ENCODE measurements at places on chromosomes 7 and 10.

- no peak for DNase-seq
Observed at GRCh38 chr10:30151581-30152389, 92.4 kb upstream of the JCAD start.

DNA sequence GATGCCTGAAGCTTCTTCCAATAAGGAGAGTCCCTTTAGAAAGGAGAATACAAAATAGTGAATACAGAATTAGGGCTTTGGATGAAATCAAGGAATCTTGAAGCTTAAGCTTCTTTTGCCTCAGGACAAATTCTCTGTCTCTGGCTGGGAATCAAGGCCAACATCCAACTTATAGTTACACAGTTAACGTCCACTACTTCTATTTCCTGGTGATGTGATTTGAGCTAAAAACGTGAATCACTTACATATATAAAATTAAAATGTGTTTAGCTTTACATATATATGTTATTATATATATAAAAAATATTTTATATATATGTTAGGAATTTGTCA is 11.4 kb upstream of the INPP5F start:
- no peak for DNase-seq

DNA sequence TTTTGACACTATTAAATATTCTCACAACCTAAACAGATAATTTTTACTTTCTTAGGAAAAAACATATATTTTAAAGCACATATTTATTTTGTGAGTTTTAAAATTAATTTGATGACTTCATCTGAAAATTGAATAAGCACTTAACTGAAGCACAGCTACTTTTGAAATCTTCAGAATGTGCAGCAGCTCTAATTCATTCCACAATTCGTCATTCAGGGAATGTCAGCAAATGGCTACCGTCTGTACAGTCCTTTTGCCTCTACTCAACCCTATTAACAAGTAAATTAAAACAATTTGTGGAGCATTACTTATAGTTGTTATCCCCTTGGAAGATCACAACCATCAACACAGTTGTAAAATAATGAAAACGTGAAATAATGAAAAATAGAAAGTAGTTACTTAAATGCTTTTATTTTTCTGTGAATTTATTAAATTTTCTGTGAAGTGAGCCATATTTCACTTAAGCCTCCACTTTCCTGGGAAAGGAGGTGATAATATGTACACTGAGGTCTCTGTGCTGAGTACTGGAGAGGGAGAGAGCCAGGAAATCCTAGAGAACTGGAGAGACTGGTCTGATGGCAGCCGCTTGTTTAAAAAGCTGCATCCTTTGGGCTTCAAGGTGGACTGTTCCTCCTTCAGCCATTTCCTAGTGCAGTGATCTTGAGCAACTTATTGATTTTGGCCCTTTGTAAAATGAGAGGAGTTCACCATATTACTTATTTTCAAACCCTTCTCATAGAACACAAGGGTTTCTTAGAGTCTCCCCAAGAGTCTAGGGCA is 70.6 kb downstream of the REEP3 start:
- DNase-seq = no peak

DNA sequence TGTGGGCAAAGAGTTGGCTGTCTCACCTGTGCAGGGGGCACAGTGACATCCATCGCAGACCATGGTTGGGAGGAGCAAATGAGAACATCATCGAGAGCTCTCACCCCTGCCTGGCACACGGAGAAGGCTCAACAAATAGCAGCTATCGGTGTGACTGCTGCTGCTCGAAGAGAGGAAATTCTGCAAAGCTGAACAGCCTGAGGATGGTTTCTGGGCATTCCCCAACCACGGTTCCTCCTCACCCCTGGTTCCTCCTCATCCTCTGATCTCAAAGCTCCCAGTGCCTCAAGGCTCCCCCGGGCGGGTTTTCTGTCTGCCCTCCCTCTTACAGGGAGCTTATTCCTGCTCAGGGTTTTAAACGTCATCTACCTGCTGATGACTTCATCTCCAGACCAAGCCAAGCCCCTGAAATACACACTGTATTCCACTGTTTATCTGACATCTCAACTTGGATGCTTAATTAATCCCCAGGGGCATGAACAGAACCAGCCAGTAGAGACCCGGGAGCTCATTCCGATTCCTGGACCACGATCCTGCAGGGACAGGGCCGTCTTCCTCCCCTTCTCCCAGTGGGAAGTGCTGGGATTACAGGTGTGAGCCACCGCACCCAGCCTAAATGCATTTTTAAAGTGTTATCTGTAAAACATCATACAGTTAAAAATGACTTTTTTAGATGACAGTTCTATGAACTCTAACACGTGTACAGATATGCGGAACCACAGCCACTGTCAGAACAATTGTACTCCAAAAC is 19.5 kb upstream of the NOM1 start:
- no peak for DNase-seq

DNA sequence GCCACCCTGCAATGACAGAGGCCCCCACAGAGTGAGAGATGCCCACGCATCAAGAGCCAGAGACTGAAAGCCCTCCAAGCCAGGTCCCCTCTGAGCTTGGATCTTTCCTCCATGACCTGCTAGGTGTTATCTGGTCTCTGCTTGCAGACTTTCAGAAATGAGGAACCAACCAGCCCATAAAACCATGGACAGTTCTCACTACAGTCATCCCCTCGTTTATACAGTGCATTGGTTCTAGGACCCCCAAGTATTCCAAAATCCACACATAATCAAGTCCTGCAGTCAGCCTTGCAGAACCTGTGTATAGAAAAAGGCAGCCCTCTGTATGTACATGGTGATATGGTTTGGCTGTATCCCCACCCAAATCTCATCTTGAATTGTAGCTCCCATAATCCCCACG is 23.1 kb downstream of the NPFFR1 start:
- DNase-seq = no peak

GRCh38 chr10:100934084-100934659 is 21.4 kb downstream of the SLF2 start:
- DNase-seq = no peak

GRCh38 chr7:128831178-128831993 is 1.2 kb downstream of the FLNC start:
- no peak for DNase-seq

DNA sequence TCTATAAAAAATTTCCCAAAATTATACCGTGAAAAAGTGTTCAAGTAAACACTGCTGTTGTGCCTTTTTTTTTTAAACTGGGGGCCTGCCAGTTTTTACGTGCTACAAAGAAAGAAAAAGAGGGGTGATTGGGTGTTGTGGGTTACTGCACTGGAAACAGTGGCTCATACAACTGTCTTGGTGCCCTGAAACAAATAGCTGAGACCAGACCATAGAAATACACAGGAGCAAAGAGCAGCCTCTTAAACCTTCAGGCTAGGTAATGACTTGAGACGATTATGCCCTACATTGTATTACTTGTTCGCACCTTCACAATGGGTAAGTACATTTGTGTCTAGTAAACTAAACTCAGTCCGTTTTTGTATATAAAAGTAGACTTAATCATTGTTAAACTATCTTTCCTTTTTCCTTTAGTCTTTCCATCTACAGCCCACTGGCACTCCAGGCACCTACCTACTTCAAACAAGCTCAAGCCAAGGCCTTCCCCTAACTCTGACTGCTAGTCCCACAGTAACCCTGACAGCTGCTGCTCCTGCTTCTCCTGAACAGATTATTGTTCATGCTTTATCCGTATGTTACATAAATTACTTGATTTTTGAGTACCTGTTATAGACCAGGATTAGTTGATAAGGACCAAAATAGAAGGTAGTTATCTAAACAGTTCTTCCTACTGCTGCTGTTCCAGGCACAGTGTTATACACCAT is 26.6 kb downstream of the TMEM243 start:
- no peak for DNase-seq

DNA sequence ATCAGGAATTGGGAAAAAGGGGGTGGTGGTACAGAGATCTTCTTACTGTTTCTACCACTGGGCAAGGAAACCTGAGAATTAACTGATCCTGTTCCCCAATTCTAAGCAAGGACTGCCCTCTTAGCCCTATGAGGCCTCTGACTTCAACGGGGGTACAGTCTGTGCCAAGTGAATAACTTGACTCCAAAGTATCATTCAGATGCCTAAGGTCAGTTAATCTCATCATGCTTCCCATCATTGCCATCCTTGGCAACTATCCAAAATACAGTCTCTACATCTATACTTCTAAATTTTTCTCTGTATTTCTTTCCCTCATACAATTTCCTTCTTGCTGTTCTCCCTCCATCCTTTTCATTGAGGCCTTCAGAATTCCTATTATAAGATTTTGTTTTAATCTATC is 10.5 kb downstream of the PPP3CB start:
- DNase-seq = no peak

- no peak for DNase-seq
Observed at GRCh38 chr10:77857272-77857671, 69.3 kb downstream of the DLG5 start.

GRCh38 chr10:97230146-97230545 is 44.4 kb upstream of the SLIT1 start:
- DNase-seq = no peak

- DNase-seq = no peak
Observed at GRCh38 chr7:75843613-75844116, 30.1 kb upstream of the CCL24 start.

DNA sequence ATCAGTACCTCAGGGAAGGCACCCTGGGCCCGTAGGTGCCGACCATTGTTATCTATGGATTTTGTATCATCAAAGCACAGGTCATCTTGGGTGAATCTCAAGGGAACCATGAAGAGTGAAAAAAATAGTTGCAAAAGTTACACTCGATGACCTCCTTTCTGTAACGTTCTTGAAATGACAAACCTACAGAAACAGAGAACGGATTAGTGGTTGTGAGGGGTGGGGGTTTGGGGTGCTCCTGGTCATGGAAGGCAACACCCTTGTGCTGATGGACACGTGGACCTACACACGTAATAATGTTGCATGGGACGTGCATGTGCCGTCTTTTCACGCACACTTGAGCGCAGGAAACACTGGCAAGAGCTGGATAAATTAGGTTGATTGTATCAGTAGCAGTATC is 655.9 kb downstream of the SDK1 start:
- DNase-seq = no peak

DNA sequence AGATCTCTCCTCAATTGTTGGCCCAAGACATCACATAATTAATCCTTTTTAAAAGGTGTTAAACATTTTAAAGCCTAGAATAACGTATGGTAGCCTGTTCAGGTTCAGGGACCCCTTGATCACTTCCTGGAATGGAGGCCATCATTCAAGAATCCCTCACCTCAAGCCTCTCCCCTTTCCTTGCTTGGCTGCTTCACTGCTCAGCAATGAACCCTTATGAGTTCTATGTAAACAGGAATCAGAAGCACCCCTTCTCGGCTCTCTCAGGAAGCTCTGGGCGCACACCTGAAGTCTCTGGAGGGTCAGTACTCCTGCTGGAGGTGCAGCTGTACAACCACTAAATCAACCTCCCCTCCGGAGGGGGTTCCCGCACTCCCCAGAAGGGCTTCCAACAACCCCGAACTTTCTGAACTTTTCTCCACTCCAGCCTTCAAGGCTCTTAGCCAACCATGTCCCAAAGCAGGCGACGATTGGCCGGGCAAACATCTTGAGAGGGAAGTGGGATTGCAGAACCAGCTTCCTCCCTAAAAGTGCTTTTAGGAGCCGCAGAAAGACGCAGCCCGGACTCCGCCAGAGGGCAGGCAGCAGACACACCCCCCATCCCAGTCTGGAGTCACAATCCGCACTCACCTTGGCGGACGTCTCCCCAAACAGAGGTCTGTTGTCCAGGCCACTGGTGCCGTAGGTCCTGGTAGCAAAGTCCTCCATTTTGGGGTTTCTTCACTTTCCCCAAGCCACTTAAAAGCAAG is 562 bp downstream of the TMEM243 start:
- DNase-seq = peak; percentile 56

DNA sequence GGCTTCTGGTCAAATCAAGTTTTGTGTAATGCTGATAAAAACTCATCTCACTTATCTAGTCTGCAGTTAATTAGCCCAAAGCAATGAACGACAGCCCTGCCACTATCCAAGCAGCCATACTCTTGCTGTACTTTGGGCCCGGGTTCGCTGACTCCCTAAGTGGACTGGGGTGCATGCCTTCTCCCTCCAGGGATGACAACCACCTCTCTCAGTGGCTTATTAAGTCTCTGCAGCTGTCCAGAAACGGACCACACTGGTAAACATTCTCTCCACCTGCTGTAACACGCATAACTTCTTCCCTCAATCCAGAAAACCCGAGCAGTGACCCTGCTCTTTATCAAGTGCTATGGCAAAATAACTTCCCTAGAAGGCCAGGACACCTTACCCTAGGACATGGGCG is 3.9 kb downstream of the FBXW4 start:
- no peak for DNase-seq

DNA sequence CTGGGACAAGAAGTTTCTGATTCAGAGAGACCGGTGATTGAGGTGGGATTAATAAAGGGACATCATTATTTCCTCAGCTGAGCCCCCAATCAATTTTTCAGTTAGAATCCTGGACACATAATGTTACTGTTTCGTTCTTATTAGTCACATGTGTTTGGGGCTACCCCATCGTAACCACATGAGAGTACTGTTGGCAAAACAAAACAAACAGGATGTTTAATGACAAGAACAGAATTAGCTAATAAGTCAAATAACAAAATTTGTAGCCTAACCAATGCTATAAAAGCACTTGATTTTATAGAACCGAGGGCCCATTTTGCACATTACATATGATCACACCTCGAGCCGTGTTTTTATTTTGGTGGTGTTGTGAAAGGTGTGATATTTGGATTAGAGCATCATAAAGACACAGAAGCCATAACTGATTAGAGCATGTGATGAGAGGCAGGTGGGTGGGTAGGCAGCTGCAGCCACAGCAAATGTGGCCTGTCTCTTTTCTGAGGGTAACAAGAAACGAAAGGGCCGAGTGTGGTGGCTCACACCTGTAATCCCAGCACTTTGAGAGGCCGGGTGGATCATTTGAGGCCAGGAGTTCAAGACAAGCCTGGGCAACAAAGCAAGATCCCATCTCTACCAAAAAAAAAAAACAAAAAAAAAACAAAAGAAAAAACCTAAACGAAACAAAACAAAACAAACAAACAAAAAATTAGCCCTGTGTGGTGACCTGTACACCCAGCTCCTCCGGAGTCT is 1.8 kb upstream of the VWC2 start:
- DNase-seq = no peak

GRCh38 chr10:87661861-87662785 is 2.4 kb downstream of the PAPSS2 start:
- no peak for DNase-seq

- no peak for DNase-seq
Observed at GRCh38 chr10:3951993-3952392, 167.0 kb upstream of the KLF6 start.

- no peak for DNase-seq
Observed at GRCh38 chr10:70255329-70256299, 22.4 kb upstream of the PPA1 start.

Data from naive thymus-derived CD4-positive, alpha-beta T cell (primary cell).